ENCODE measurements at places on chromosomes 3 and 15.

DNA sequence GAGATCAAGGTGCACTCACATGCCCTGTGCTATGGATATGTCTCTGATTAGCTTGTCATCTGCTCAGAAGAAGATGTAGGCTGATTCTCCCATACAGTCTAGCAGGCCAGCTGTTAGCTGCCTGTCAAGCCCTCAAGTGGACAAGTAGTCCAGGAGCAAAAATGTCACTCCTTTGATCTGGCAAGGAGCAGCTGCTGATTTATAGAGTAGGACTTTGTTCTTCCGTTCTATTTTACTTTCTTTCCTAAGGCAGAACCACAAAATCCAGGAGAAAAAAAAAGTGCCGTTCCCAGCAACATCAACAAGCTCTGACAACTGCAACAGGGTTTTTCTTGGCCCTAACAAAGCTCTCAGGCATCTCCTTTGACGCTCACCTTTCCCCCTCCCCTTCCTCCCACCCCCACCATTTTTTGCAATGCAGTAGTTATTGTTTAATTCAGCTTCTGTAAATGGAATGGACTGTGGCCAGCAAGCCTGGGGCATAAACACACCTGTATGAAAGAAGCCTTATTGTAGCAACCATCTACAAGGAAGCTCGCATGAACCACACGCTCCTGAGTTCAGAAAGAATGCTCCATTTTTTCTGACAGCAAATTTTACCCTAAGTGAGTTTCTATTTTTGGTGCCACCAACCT is 196.3 kb downstream of the MEIS2 start:
- DNase-seq: no peak

- DNase-seq: no peak
Observed at GRCh38 chr15:53710906-53711305, 48.6 kb downstream of the WDR72 start.

GRCh38 chr3:193790086-193790990 is 197.3 kb downstream of the OPA1 start:
- no peak for DNase-seq

DNA sequence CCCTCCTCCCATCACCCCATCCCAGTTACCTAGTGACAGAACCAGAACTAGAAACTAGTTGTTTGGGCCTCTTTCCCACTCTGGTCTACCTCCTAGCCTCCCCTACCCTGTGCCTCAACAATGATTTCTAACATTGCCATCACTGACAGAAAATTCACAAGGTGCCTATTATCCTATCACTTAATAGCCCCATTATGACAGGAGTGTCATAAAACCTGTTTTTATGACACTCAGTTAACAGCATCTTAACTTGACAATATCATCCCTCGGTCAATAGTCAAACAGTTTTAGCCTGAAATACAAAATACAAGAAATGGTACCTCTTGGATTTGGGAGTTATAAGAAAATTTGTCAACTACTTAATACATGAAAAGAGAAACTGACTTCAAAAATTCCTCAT is 46.5 kb downstream of the ULK4 start:
- no peak for DNase-seq

DNA sequence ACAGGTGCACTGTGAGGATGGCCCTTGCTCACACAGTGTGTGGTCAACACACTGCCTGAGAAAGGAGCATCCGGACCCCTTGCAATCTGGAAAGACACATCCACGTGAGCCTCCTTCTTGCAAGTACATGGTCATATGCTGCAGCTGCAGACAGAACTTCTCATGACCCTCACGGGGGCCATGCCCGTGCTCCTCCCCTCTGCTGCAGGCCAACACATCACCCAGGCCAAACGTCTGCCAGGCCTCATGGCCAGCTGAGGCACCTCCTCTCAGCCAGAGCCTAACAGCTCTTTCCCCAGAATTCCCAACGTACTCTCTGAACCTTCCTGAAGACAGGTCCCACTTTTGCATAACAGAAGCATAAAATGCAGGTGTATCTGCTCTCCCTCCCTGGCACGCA is 25.3 kb downstream of the SLC41A3 start:
- no peak for DNase-seq

GRCh38 chr3:187016639-187017345 is 86.5 kb downstream of the ST6GAL1 start:
- no peak for DNase-seq

- DNase-seq: no peak
Observed at GRCh38 chr15:60720493-60721256, 241.7 kb upstream of the ICE2 start.

DNA sequence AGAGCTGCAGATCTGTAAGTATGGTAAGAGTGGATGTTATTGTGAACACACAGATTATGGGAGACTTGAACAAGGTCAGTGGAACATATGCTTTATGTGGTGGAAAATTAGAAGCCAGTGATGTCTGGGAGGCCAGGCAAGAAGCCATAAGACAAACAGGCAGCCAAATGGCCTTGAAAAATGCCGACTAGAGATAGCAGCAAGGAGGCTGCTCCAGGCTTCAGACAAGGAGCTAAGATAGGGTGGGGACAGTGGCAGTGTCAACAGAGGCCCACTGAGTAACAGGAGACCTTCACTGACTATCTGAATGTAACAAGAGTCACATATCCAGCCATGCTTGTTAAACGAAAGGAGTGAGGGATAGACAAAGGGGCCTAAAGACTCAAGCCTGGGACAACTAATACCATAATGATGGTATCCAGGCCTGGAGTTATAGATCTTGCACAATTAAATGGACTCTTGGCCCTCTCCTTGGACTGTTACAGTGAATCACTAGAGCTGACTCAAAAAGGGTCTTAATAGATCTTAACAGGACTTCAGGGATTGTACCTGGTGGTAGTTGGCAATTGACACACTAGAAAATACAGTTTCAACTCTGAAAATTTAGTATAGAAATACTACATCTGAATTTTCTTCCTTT is 50.6 kb downstream of the CFAP20DC start:
- no peak for DNase-seq

GRCh38 chr3:141557961-141558706 is 71.3 kb downstream of the RASA2 start:
- DNase-seq: no peak

DNA sequence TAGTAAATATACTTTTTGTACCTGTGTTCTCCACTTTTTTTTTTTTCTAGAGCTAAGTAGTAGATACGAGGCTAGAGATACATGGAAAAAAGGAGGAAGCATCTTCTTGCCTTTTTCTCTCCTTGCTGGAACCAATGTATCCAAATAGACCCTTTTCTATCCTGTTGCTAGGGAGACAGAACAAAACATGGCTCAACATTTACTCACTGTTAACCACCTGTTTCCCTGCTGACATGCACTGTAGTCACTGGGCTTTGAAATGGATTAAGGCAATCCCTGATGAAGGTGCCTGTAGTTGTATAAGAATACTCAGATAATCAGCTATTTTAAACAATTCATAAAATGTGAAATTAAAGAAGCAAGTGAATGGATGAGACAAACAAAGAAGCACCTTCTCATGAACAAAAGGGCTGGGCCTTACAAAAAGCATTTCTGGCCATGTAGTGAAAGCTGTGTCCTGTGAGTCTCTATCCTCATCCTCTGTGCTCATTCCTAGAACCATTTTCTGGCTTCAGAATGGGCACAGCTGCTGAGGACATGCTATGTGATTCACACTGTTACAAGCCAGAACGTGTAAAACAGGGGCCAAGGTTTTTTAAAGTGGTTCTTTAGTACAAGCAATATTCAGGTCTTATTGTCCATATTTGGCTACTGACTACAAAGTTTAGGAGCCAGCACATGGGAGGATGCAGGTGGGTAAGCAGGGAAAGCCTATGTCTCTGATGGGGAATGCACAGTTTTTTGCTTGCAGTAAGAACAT is 100.4 kb upstream of the NDN start:
- DNase-seq: no peak

GRCh38 chr3:60957541-60957940 is 293.7 kb downstream of the FHIT start:
- DNase-seq: no peak

- DNase-seq: peak; percentile 43
Observed at GRCh38 chr15:25568751-25569150, 129.9 kb upstream of the UBE3A start.

- no peak for DNase-seq
Observed at GRCh38 chr3:66934725-66935124, 63.4 kb upstream of the KBTBD8 start.

- no peak for DNase-seq
Observed at GRCh38 chr15:98794748-98795147, 146.4 kb downstream of the IGF1R start.

GRCh38 chr15:79093352-79093935 is 2.9 kb upstream of the RASGRF1 start:
- no peak for DNase-seq

DNA sequence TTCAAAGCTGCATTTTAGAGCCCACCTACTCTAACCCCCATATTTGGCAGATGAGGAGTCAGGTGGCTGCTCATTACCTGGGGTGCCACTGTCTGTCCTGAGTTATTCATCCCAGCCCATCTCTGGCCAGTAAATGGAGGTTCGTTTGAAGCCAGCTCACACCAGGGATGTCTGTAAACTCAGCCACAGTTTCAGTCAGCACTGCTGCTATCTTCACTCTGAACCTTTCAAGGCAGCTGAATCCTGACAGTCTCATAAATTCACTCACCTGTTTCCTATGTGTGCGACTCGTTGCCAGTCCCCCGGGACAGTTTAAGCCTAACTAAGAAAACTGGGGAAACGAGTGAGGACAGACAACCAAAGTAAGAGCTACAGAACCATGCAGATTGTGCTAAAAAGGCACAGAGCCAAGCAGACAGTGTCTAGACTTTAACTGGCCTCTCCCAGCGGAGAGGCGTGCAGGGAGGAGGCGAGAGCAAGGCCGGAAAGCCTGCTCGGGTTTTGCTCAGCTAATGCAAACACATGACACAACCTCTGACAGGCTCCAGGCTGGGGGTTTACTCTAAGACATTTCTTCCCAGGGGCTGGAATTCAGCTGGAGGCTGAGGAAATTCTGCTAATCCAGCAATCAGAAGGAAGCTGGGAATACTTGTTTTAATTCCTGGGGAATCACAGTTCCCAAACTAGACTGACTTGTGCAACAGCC is 12.0 kb downstream of the FSTL1 start:
- DNase-seq: no peak

- no peak for DNase-seq
Observed at GRCh38 chr3:195044411-195044810, 226.5 kb downstream of the XXYLT1 start.

DNA sequence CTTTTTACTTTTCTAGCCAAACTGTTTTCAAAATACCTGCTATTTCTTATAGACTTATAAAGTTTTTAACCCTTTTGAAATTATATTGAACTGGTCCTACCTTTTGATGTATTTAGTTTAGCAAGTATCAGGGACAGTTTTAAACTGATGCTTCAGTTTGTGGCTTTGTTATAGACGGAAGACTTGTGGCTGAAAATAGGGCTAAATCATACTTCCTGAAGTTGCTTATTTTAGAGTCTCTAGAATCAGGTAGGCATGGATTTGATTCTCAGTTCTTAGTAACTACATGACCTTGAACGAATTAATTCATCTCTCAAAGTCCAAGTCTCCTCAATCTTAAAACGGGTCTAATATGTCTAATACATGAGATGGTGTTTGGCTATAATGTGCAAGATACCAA is 322.8 kb downstream of the RAP2B start:
- no peak for DNase-seq

DNA sequence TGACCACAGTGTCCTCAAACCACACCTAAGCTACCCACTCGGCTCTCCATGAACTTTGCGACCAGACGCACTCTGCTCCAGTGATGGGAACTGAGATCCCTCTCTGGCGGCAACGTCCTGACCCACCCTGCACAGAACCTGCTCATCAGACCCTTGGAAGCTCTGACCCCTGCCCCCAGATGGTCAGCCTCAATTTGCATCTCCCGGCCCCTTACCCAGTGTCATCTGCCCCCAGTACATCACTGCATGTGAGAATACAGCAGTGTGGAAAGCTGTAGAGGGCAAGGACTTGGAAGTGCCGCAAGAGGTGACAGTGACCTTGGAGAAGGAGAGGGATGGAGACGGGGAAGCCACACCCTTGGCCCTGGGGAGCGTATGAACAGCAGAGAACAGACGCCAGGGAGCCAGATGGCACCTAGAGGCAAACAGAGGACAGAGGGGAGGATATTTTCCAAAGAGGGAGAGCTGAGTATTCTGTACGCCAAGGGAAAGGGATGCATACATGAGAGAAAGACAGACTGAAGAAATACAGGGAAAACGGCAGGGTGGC is 192.0 kb downstream of the XXYLT1 start:
- DNase-seq: no peak

GRCh38 chr3:122623031-122623829 is 45.8 kb downstream of the PARP15 start:
- DNase-seq: no peak

DNA sequence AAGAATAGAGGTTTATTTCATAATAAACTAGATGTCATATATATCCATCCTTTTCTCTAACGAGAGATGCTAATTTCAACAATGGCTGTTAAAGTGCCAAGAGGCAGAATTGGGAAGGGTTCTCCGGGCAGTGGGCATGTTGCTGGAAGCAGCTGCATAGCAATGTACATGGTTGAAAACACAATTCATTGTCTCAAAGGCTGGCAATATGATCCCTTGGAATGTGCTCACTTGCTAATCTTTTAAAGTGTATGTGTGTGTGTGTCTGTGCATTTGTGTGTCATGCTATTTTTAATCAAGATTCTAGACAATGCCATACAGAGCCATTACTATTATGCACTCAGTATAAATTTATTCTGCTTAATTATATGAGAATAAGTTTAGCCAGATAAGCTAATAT is 1020.3 kb downstream of the NAALADL2 start:
- no peak for DNase-seq

DNA sequence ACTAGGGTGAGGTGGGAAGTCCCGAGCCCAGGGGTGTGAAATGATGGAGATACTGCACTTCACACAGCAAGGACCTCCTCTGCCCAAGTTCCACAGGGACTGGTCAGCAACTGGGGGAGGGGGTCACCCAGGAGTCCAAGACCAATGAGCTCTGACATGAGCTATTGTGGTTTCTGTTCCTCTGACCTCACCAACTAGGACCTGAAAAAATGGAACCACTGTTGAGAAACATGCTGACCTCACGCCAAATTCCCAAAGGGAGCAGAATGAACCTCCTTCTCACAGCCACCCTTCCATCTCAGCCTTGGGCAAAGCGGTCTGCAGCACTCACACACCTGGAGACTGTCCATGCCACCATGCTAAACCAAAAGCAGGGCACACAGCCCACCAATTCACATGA is 69.3 kb downstream of the LRIG1 start:
- DNase-seq: no peak

DNA sequence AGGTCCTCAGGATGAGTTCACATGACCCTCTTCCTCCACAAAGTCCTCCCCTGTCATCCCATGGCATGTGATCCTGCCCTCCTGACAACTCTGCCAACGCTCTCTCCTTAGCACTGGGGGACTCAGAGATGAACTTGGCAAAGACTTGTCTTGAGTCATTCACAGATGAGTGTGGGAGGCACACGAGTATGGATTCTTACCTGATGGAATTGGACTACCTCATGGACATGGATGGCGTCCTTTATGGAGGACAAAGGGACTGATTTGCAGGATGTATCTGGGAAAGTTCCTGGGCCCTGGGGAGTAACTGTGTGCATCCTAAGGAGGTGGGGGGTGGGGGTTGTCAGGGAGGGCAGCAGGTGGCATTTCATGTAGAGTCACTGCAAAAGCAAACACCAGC is 38.2 kb upstream of the TOPBP1 start:
- no peak for DNase-seq

All from pons (tissue), 1 donor.